Posterior cingulate gyrus (tissue), 11 donors: ENCODE measurements at places on chromosomes 4 and X.

DNA sequence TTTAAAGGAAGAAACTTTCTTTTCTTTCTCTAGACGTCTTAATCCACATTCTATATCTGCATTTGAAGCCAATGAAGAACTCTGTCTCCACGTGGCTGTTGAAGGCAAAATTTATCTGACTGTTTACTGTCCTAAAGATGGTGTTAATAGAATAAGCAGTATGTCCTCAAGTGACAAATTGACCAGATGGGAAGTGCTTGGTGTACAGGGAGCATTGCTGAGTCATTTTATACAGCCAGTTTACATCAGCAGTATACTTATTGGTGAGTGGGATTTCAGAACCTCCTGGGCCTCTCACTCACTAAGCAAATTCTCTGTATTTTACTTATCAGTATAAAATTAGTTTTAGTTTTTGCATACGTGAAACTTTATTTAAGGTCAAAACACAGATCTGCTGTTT, 33.7 kb downstream of the ADAD1 start:
- no peak for DNase-seq

DNA sequence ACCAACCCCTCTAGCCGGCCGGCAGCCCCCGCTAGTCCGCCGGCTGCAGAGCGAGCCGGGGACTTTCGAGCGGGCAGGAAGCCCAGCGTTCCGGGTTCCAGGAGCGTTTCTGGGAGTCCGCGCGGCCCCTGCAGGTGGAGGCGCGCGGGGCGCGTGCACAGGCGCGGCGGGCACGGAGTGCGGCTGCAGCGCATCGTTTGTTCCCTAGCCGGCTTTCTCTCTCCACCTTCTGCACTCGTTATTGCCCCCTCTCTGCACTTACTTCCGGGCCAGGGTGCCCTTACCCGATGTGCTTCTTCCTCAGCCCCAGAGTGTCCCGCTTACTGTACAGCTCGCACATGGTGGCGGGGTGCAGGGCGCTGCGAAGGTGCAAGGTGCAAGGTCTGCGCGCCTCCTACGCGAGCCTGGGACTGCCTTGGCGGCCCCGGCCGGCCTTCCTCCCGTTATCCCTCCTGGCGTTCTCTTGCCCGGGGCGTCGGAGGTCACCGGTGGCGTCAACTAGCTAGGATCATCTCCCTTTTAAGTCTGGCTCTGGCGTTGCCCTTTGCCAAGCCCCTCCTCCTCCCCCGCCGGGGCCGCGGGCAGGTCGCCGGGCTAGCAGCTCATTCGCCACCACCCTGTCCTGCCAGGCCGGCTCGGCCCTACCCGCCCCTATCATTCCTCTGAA, at the start of gene ETNPPL:
ETNPPL (minus strand) TSS at position 495 of the 667 bp plus-strand sequence; CDS start at position 340, 155 bp downstream.
- DNase-seq: peak; percentile 42

GRCh38 chr4:139736661-139737060, 71.0 kb downstream of the MGST2 start:
- DNase-seq: no peak

DNA sequence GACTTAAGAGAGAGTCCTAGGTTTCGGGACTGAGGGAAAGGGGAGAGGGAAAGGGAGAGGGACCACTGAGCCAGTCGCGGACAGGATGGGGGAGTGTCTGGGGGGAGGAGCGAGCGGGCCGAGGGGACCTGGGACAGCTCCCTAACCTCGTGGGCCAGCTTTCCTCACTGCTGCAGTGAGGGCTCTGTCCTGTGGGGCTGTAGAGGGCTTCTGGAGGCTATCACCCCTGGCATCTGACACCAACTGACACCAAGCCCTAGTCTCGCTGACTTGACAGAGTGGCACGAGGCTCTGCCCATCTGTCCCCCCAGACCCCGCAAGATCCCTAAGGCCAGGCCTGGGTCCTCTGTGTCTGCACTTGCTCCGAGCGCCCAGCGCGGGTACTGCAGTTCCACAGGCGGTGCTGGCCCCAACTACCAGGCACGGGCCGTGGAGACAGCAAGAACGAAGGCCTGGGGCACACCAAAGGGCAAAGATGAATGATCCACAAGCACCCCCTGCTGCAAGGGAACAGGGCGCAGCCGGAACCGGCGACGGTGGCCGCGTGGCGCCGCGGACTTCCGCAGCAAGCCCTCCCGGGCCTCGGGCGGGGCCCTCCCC, 465 bp downstream of the HAUS7 start:
- no peak for DNase-seq

GRCh38 chr4:64539234-64539849, 130.1 kb upstream of the TECRL start:
- DNase-seq: no peak

- DNase-seq: no peak
These were observed 152.3 kb downstream of the ARAP2 start for GRCh38 chr4:36091997-36092396.

GRCh38 chr4:130646886-130647285, 1550.9 kb downstream of the C4orf33 start:
- DNase-seq: no peak

DNA sequence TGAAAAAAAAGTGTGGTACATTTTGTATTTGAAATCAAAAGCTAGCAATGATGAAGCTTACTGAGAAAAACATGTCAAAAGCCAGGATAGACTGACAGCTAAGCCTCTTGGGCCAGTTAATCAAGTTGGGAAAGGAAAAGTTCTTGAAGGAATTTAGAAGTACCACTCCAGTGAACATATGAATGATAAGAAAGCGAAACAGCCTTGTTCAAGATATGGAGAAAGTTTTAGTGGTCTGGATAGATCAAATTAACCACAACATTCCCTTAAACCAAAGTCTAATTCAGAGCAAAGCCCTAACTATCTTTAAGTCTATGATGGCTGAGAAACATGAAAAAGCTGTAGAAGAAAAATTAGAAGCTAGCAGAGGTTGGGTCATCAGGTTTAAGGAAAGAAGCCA, 268.3 kb downstream of the PDHA2 start:
- DNase-seq: no peak

DNA sequence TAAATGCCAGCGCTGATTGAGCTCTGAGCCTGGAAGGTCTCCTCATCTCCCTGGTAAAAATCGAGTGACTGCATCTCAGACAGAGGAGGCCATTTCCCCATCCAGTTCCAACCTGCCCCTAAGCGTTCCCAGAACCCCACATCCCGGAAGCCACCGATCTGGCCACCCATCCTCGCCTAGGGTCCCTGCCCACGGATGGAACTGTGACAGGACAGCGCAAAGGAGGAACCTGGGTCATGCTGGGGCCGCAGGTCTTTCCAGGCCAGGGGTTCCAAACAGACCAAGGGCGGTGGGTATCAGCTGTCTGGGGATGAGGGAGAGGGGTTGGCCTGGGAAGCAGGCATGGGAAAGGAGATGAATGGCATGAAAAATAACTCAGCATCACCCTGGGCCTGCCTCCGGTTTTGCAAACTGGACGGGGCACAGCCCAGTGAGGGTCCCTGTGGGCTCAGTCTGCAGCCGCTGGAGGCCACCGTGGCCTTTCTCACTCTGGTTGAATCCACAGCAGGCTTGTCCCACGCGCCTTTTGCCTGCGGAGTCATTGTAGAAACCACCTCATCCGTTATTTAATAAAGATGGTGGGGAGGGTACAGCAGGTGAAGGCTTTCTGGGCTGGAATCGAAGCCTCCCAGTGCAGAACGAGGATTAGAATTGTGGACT, 49.1 kb downstream of the ABLIM2 start:
- DNase-seq: no peak

DNA sequence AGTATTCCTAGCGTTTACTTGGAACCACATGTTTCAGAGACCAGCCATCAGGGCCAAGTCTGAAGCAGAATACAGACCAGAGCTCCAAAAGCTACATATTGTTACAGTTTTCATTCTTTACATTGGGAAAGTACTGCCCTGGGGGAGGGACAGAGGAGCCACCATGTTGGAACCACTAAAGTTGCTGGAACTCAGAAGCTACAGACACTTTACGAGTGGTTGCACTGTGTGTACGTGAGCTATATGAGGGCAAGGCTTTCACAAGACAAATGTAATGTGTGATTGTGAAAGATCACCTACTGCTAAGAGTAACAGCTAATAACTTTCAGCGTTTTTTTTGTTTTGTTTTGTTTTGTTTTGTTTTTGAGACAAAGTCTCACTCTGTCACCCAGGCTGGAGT, 11.7 kb downstream of the GPC3 start:
- DNase-seq: no peak

GRCh38 chr4:76278583-76278982, 27.1 kb downstream of the FAM47E start:
- DNase-seq: no peak

- DNase-seq: no peak
These were observed 109.8 kb upstream of the ATP6AP2 start for GRCh38 chrX:40470830-40471429.

DNA sequence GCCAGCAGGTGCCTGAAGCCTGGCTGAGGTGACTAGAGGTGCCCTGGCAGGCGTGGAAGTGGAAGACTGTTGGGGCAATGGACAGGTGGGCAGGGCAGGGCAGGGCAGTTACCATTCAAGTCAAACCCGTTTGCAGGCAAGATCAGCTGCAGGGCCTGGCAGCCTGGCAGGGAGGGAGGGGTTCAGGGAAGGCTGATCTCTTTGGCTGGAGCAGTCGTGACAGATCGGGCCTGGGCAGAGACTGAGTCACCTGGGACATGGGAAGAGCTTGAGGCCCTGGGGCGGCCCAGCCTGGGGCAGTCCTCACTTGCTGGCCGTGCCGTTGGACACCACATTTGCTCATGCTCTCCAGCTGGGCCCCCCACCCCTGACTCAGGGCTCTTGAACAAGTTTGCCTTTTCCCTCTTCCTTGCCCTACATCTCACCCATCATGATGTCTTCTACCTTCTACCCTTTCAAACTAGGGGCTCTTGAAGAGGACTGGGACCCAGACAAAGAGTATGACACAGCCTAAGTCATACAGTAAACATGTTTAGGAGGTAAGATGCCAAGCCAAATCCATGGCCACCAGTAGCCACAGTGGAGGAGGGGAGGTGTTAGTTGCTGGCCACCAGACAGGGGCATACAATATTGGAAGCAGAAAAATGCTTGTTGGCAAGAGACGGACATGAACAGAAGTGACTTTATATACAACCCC, 2.0 kb upstream of the ZNF185 start:
- DNase-seq: no peak
